ENCODE measurements at places on chromosomes 2 and 18. TPM values are rescaled to one million over a fixed set of nuclear protein-coding genes. Genes with fewer than 3 reads are reported as not detected.

DNA sequence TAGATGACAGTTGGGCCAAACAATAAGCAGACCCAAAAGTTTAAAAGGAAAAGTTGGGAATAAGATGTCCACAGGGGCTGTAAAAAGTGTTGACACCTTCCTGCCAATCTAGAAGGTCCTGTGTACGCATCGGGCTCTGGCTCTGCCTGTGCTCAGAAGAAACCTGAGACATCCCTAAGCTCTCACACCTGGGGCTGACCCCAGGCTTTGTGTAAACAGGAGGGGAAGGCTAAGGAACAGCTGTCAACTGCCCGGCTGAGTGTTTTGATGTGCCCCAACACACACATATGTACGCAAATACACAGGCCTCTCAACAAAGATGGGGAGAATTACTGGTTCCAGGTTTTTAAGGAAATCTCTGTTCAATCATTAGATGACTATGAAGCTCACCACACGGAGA lies 59.5 kb downstream of the TMEM131 start:
- no peak for DNase-seq

DNA sequence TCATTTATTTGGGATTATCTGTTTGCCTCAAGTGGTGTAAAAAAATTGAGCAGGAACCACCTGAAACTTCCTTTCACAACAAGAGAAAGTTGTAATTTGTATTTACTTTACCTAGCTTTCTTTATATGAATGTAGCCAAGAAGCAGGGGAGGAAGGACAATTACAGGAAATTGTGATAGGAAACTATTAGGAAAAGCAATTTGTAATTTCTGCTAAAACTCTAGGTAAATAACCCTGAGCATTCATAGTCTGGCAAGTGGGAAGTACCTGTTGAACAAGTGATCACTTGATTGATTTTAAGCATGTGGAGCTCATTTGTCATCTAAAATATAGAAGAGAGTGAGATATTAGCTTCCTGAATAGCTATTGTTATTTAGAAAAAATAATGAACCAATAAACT lies 5.0 kb downstream of the TFPI start:
- DNase-seq, result no peak

- no peak for DNase-seq
Observed at GRCh38 chr2:31429759-31430438, 15.4 kb upstream of the XDH start.

CERS6 gene
- total RNA-seq, result 59.4 TPM

PTGR3 gene
- total RNA-seq, result 27.9 TPM

MAPK4 gene
- total RNA-seq, result 13.3 TPM

ARHGAP15 gene
- 2.2 TPM for total RNA-seq

SLC9A4 gene
- 0.31 TPM for total RNA-seq

GAREM1 gene
- total RNA-seq, result 16.2 TPM

Measured in testis (tissue), 5 donors.